ENCODE measurements at places on chromosomes 1 and 21. TPM values are rescaled to one million over a fixed set of nuclear protein-coding genes. Genes with fewer than 3 reads are reported as not detected.

DNA sequence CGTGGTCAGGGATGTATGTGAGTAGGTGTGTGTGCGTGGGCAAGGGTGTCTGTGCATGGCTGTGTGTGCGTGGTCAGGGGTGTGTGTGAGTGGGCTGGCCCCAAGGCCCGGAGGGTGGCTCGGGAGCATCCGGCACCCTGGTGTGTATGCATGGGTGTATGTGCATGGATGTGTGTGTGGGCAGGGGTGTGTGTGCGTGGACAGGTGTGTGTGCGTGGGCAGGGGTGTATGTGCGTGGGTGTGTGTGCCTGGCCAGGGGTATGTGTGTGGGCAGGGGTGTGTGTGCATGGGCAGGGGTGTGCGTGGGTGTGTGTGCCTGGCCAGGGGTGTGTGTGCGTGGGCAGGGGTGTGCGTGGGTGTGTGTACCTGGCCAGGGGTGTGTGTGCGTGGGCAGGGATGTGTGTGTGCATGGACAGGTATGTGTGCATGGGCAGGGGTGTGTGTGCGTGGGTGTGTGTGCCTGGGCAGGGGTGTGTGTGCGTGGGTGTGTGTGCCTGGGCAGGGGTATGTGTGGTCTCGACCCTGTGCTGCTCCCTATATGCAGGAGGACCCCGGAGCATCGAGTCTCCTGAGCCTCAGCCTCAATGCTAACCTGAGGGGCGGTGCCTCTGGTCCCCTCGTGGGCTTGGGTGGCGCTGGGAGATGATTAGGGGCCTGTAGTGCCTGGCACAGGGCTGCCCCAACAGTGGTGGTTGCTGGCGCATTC is 16.3 kb downstream of the ARHGEF16 start:
- no peak for DNase-seq

DNA sequence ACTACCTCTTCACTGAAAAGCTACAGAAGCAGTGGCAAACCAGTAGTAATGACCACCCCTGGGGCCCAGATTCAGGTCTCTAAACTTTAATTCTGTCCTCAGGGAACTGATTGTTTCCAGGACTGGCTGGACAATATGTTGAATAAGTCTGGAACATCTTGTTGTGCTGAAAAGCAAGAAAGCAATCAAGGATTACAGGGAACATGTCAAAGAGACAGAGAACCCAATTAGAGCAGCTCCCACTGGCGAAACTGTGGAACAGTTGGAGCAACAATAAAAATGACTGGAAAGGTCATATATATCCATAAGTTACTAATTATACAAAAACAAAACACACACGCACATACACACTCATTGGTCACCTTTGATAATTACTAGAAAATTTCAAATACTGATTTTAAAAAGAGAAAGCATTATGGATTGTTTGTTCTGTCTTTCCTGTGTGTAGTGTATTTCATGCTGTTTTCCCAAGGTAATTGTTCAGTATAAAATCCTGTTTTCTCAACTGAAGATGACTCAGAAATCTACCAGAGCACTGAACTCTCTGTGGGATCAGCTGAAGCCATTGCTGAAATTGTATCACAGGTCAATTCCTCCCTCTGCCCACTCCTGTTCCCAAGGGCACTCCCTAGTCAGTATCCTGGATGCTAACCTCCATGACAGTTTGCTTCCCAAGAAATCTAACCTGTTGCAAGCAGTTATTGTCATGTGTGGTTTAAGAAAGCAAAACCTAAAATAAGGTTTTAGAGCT is 83.6 kb upstream of the RGS1 start:
- no peak for DNase-seq

DNA sequence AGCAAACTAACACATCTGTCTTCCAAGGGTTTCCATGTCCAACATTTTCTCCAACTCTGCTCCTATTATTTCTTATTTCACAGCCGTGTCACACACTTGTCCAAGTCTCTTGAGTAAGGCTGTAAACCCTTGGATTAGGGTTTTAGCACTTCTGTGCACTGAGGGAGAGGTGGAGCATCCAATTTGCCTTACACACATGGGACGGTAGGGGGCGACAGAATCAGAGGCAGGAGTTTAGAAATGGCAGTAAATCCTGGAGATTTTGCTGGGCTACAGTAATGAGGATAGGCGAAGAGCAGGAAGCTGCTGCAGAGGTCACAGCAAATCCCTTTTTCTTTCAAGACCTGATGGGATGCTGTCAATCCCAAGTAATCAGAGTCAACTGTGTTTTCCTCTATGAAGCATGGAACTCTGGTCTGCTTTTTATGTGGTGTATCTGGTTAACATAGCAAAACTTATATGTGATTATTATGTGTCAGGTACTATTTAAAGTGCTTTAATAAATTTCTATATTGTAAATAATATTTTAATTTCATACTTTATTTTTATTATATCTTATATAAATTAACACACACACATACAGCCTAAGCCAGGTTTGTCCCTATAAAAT is 15.4 kb upstream of the LCE5A start:
- no peak for DNase-seq

- no peak for DNase-seq
Observed at GRCh38 chr1:162118063-162118462, 48.6 kb downstream of the NOS1AP start.

GRCh38 chr1:102190429-102190828 is 193.7 kb upstream of the OLFM3 start:
- DNase-seq: no peak

GRCh38 chr1:25769625-25770383 is 30.2 kb upstream of the SELENON start:
- no peak for DNase-seq

Gene POLR3C
- total RNA-seq: 33.4 TPM

Gene PRAMEF26
- total RNA-seq: not detected

Gene FAM20B
- total RNA-seq: 35.4 TPM

Gene BMP8B
- 0.42 TPM for total RNA-seq
